ENCODE measurements at places on chromosomes 5 and 9.

- DNase-seq, result no peak
Observed at GRCh38 chr9:82080265-82080664, 91.7 kb downstream of the SPATA31D1 start.

DNA sequence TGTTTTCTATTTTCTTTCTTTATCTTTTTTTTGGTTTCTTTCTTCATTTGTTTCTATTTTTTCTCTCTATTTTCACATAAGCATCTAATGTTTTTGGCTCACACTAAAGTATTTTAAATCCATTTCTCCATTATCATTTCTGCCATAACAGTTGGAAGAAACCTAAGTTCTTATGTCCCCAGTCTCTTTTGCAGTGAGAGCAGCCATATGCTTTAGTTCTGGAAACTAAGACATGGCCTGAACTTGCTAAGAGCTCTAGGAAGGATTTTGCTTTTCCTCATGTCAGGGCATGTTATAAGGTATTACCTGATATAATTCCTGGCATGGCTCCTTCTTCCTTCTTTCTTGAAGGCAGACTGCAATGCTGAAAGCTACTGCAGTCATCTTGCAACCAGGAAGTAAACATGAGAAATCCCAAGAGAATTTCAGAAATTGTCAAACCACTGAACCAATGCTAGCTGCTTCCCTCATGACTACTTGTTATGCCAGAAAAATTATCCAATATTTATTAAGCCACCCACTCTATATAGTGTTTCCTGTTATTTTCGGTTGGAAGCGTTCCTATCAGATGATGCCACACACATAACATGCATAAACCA is 171.1 kb downstream of the TAF11L14 start:
- peak; percentile 71 for DNase-seq

- DNase-seq, result peak; percentile 66
Observed at GRCh38 chr9:20593537-20593936, 28.8 kb downstream of the MLLT3 start.

DNA sequence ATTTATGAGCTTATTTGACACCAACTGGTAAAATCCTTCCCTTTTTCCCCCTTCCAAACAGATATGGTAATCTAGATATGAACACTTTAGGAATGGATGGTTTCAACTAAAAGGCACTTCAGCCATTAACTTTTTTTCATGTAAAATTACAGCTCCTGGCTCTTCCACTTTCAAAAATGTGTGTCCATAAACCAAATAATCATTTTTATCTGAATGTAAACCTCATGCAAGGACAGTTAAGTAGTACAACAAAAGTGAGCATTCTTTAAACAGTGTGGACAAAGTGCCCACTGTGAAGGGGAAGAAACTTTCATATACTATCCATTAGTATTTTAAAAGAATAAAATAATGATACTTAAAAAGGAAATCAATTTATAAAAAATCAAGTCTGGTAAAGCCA is 17.2 kb downstream of the RAB14 start:
- no peak for DNase-seq

DNA sequence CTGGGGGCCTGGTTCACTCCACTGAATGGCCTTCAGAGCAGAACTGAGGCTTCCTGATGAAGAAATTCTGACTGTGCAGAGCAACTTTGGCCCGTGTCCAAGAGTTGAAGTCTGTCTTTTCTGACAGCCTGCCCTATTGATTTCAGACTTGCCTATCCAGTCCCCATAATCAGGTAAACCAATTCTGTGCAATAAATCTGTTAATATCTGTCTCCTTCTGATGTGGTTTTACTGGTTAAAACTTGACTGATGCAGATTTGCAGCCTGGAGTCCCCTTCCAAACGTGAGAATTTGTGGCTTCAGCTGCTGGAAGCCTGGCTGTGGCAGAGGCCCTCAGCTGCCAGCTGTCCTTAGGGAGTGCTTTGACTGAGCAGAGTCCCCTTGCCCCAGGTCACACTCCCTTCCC is 283.9 kb upstream of the ANKRD55 start:
- peak; percentile 71 for DNase-seq

DNA sequence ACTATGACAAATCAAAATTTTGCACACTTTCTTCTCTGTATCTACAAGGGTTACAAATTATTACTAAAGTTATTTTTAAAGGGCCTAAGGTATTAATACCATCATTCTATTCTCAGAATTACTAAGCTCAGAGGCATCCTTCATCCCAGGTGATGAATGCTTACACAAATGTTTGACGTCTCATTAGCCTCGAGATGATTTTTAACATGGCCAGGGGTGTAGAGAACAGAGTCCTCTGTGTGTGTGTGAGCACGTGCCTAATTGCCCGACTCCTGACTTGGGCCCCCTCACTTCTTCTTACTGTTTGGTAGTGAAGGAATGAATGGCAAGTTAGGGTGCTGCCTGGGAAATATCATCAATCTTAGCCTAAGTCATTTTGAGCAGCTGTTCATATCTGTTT is 221.1 kb downstream of the ENC1 start:
- no peak for DNase-seq

GRCh38 chr5:131627207-131627865 is 7.7 kb downstream of the RAPGEF6 start:
- DNase-seq, result no peak

DNA sequence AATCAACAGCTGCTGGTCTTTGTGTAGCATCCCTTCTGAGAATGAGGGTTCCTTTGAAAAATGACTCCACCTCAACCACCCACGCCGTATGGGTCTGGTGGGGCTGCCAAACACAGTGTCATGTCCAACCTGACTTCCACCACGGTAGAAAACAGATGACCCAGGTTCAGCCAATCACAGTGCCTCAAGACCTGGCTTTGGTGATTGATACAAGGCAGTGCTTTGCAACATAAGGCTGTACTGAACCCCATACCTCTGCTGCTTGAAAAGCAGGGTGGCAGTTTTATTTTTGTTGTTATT is 11.5 kb upstream of the TGFBR1 start:
- DNase-seq, result no peak

GRCh38 chr5:127098241-127098640 is 24.9 kb upstream of the C5orf63 start:
- no peak for DNase-seq

GRCh38 chr5:179731791-179732411 is 721 bp upstream of the MAML1 start:
- DNase-seq, result peak; percentile 94

GRCh38 chr5:23071682-23072081 is 218.5 kb upstream of the CDH12 start:
- DNase-seq, result no peak

DNA sequence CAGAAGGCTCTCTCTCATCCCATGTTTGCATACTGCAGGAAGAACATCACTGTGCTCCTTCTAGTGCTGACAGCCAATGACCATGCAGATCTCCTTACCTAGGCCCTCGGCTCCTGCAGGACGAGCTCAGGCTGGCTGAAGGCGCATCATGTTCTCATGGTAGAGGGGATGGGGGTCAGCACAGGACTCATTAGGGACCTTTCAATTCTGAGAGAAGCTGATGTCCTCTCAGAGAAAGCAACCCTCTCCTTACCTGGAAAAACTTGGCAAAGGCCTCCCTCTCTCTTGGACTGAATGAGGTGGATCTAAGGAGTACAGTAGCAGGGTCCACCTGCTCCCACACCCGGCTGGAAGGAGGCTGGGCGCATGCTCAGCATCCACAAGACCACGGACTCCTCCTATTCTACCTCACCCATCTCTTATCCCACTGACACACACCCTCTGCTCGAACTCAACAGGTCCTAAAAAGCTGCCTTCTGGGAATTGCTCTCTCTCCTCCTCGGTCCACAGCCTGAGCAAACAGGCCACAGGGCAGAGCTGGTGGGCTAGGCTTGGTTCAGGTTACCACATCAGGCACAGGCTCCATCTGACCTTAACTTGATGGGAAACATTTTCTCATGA is 2.9 kb downstream of the IPPK start:
- DNase-seq, result no peak

- no peak for DNase-seq
Observed at GRCh38 chr5:13648822-13649221, 295.7 kb downstream of the DNAH5 start.

GRCh38 chr5:56693220-56693579 is 122.1 kb upstream of the MAP3K1 start:
- DNase-seq, result no peak

DNA sequence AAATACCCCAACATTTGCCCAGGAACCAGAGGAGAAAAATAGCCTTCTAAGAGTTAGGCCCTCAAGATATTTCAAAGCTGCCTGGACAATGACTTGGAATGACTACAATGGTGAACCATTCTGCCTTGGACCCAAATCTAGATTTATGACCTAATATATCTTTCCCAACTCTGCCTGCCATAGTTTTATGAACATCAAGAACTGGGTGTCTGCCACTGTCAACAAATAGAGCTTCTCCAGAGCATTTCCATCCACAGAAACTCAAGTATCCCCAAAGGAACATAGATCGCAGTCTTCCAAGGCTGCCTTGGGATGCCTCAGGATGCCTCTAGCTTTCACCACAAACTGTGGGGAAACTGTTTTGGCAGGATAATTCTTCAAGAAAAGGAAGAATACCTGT is 48.2 kb upstream of the NFIB start:
- DNase-seq, result no peak

- DNase-seq, result no peak
Observed at GRCh38 chr5:133698259-133698554, 85.9 kb upstream of the FSTL4 start.

DNA sequence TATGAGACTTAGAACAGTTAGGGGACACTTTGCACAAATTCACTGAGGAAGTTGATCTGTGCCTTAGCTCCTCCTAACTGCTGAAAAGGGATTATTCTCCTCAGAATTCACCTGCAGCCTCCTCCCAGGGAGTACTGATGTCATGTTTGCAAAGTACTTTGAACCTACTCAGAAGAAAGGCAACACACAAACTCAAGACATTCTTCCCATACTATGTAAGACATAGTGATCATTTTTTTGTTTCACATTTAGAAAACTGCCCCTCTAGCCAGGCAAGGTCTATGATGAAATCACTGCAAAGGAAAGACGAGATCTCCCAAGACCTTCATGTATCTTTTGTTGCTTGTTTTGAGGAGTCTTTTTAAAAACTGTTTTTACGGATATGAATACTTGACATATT is 10.6 kb upstream of the VLDLR start:
- peak; percentile 48 for DNase-seq

GRCh38 chr9:69324549-69325401 is at the start of gene ENTREP1:
TSS of gene ENTREP1 (plus strand) at chr9:69325215. CDS start at chr9:69325310, 95 bp downstream.
- peak; percentile 10 for DNase-seq

- no peak for DNase-seq
Observed at GRCh38 chr5:6543346-6543730, 89.5 kb downstream of the NSUN2 start.

DNA sequence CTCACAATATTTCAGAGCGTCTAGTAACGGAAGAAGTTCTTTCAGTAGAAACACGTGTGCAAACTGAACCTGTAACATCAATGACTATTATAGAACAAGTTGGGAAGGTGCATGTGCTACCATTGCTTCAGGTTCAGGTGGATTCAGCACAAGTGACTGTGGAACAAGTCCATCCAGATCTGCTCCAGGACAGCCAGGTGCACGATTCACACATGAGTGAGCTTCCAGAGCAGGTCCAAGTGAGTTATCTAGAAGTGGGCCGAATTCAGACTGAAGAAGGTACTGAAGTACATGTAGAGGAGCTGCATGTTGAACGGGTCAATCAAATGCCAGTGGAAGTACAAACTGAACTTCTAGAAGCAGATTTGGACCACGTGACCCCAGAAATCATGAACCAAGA is 17.4 kb upstream of the NIM1K start:
- DNase-seq, result no peak

DNA sequence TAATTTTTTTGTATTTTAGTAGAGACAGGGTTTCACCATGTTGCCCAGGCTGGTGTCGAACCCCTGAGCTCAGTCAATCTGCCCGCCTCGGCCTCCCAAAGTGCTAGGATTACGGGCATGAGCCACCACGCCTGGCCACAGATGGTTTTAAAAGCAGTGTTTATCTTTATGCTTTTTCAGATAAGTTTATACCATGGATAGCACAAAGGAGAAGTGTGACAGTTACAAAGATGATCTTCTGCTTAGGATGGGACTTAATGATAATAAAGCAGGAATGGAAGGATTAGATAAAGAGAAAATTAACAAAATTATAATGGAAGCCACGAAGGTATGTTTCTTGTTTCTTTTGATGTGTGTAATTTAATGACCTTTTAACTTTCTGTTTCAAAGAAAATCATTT is 35.1 kb downstream of the POLK start:
- no peak for DNase-seq

- peak; percentile 27 for DNase-seq
Observed at GRCh38 chr5:145295236-145295835, 539.8 kb downstream of the PRELID2 start.

DNA sequence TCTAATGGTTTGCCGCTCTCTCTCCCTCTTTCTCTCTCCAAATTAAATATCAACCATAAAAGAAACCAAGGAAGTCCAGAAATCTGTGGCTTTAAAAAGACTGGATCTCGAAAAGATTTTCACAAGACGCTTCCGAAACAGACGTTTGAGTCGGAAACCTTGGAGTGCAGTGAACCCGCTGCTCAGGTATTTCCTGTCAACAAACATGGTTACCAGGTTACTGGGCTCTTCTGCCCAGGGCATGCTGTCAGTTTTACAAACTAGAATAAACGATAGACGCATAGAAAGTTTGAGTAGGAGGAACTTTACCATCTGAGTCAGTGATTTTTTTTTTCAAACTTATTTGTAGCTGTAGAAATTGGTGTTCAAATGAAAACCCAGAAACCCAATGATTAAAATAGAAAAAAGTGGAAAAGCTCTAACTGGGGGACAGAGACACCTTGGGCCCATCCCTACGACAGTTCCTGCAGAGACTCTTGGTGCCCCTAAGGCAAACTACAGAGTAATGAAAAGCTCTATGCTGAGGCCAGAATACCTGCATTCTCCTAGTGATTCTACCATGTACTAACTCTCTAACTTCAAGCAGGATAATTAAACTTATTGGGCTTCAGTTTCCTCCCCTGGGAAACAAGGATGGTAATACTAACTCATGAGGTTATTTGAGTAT is 90.0 kb downstream of the DOCK8 start:
- DNase-seq, result peak; percentile 44

GRCh38 chr5:80093796-80094195 is 58.6 kb downstream of the THBS4 start:
- DNase-seq, result no peak

DNA sequence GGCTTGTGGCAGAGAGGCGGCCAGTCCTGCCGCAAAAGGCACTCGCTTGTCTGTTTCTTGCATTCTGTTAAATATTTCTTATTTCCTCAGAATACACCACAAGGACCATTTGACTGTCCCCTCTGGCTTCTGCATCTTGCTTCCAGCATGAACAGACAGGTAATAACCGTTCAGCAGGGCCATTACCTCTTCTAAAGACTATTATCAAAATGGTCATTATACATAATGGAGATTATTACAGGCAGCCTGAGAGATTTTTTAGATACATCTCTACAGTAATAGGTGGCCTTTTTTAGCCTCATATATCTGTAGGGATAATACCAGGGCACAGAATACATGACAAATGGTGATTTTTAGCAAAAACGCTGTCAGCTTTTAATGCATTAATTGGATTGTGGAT is 382.0 kb downstream of the PSAT1 start:
- DNase-seq, result no peak

DNA sequence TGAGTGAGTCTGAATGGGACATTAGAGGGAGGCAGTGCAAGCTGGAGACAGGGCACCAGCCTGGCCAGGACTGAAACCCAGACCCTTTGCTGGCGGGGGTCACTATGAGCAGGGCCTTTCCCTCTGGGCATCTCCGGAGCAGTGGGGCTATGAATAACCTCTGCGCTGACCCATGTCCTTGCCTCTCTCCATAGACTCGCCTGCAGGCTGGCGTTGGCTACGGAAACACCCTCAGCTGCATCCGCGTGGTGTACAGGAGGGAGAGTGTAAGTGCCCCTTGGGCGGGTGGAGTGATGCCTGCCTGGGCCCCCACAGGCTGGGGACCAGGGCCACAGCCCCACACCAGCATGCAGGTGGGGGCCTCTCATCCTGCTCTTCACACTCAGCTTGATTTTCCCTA is 15.8 kb downstream of the SLC25A48 start:
- DNase-seq, result no peak

Measured in choroid plexus epithelial cell (primary cell).